ENCODE measurements at places on chromosomes 7 and 10. TPM values are rescaled to one million over a fixed set of nuclear protein-coding genes. Genes with fewer than 3 reads are reported as not detected.

Gene SPDYE1
- total RNA-seq: 0.10 TPM

Gene AGAP6
- total RNA-seq: 26.3 TPM

Gene ABCA13
- total RNA-seq: not detected

Gene ZNF107
- total RNA-seq: 73.7 TPM

Gene RNF148
- total RNA-seq: not detected

Gene TMED4
- total RNA-seq: 84.0 TPM

Gene AHR
- 11.2 TPM for total RNA-seq

Gene PSMC2
- 51.1 TPM for total RNA-seq

Gene CH25H
- total RNA-seq: not detected

Gene AZGP1
- not detected for total RNA-seq

DNA sequence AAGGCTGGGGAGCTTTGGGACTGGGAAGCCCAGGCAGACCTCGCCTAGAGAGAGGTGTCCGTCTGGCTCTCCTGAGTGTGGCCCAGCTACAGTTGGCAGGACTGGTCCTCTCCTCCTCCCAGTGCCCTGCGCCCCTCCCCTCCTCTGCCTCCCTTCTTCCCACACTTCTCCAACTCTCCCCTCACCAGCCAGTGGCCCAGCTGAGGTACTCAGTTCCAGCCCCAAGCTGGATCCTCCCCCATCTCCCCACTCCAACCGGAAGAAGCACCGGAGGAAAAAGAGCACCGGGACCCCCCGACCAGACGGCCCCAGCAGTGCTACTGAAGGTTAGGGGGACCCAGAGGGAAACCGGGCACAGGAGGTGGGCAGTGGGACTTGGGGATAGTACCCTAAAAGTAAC, 27.7 kb downstream of the GBX1 start:
- H3K27me3 ChIP-seq: no peaks in the 10 kb centered on the region
- no peak overlapping the region for H3K27ac ChIP-seq
- no peaks in the 10 kb centered on the region for H3K4me1 ChIP-seq
- no peaks in the 10 kb centered on the region for H3K36me3 ChIP-seq
- H3K4me3 ChIP-seq: no peak overlapping the region

DNA sequence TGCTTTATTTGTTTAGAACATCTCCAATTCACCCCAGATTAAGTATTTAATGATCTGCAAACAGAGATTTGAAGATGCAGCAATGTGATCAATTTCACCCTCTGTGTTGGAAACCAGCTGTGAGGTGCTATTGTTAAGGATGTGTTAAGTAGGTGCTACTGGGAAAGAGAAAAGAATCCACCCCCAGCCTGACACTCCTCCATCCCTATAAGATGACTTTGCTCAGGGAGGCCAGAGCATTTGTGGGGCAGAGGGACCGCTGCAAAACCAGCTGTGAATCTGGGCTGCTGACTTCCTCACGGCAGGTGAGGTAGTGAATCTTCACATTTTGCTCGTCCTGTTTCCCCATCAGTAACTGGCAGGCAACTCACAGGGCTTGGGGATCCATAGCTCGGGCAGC, 297.5 kb downstream of the GFRA1 start:
- no peaks in the 10 kb centered on the region for H3K4me1 ChIP-seq
- H3K4me3 ChIP-seq: no peak overlapping the region
- no peaks in the 10 kb centered on the region for H3K27me3 ChIP-seq
- no peak for DNase-seq

DNA sequence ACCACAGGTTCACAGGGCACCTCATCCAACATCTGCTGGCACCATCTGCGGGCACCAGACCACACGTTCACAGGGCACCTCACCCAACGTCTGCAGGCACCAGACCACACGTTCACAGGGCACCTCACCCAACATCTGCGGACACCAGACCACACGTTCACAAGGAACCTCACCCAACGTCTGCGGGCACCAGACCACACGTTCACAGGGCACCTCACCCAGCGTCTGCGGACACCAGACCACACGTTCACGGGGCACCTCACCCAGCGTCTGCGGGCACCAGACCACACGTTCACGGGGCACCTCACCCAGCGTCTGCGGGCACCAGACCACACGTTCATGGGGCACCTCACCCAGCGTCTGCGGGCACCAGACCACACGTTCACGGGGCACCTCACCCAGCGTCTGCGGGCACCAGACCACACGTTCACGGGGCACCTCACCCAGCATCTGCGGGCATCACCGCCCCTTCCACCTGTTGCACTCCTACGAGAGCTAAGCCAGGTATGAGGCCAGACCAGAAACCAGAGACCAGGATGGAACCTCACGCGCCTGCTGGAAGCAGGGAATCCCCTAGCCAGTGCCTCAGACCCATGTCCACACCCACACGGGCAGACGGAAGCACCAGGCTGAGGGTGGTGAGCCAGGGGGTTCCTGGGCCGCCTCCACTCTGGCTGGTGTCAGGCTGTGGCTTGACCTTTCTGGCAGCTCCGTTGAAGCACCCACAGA, 182.8 kb downstream of the MAD1L1 start:
- no peak overlapping the region for H3K4me3 ChIP-seq
- DNase-seq: no peak
- H3K27me3 ChIP-seq: no peaks in the 10 kb centered on the region
- H3K27ac ChIP-seq: no peak overlapping the region
- peaks cover 11% of the 10 kb centered on the region for H3K4me1 ChIP-seq

GRCh38 chr7:127486654-127487053, 94.1 kb upstream of the ZNF800 start:
- H3K27me3 ChIP-seq: no peaks in the 10 kb centered on the region
- H3K4me1 ChIP-seq: no peaks in the 10 kb centered on the region
- no peak for DNase-seq

- no peaks in the 10 kb centered on the region for H3K4me1 ChIP-seq
- H3K27ac ChIP-seq: no peak overlapping the region
- no peak overlapping the region for H3K4me3 ChIP-seq
- H3K36me3 ChIP-seq: peaks cover 64% of the 10 kb centered on the region
- no peaks in the 10 kb centered on the region for H3K27me3 ChIP-seq
Measured at GRCh38 chr7:76054123-76055120, 6.5 kb downstream of the MDH2 start.

GRCh38 chr10:34994565-34995142, 95.5 kb downstream of the CUL2 start:
- H3K27ac ChIP-seq: no peak overlapping the region
- peak; percentile 12 for DNase-seq
- no peak overlapping the region for H3K4me3 ChIP-seq
- H3K27me3 ChIP-seq: no peaks in the 10 kb centered on the region
- H3K4me1 ChIP-seq: no peaks in the 10 kb centered on the region

DNA sequence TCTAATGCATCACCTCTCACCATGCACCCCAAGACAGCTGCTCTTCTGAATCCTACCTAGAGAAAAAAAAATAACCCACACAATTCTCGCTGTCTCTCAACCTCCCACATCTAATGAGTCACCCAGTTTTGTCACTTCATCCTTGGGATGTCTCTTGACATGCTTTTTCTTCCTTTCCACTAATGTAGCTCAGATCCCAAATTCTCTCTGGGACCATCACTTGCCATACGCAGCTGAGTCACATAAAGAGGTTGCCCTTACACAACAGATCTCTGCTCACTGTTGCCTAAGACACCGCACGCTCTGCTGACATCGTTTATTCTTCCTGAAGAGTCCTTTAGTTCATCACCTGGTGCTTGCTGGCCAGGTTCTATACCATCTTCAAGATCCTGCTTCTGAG, 606.0 kb upstream of the GALNT17 start:
- H3K4me1 ChIP-seq: no peaks in the 10 kb centered on the region
- no peak for DNase-seq
- H3K27ac ChIP-seq: no peak overlapping the region
- H3K4me3 ChIP-seq: no peak overlapping the region
- H3K36me3 ChIP-seq: peaks cover 7% of the 10 kb centered on the region
- H3K27me3 ChIP-seq: no peaks in the 10 kb centered on the region

DNA sequence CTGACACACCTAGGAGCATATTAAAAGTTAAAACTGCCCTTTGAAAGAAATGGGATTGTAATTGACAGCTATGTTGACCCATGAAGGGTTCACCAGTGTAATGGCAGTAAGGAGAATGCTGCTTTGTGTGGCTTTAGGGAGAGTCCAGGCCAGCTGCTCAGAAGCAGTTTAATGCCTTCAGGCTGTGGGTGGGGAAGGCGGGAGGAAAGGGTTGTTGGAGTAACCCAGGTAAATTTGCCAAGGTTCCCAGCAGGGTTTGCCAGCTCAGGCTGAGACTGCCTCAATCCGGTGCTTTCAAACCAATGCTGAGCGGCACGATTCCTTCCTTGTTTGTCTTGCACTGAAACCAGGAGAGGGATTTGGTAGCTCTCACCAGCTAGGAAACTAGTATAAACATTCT, 637.2 kb downstream of the INHBA start:
- H3K36me3 ChIP-seq: no peaks in the 10 kb centered on the region
- no peaks in the 10 kb centered on the region for H3K27me3 ChIP-seq
- H3K27ac ChIP-seq: no peak overlapping the region

DNA sequence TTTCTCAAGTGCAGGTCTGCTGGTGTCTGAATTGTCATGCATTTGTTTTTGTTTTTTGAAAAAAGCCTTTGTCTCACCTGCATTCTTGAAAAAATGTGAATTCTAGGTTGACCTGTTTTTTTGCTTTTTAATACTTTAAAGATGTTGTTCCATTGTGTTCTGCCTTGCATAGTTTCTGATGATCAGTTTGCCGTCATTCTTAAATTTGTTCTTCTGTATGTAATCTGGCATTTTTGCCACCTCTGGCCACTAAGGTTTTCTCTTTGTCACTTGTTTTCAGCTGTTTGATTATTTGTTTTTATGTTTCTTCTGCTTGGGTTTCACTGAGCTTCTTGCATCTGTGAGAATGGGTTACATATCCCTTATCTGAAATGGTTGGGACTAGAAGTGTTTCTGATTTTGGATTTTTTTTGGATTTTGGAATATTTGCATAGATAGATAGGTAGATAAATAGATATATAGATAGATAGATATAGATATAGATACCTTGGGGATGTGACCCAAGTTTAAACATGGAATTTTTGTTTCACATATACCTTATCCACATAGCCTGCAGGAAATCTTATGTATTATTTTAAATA, 16.5 kb downstream of the MGMT start:
- no peak for DNase-seq
- H3K27me3 ChIP-seq: no peaks in the 10 kb centered on the region
- no peaks in the 10 kb centered on the region for H3K36me3 ChIP-seq
- no peaks in the 10 kb centered on the region for H3K4me1 ChIP-seq
- no peak overlapping the region for H3K4me3 ChIP-seq

DNA sequence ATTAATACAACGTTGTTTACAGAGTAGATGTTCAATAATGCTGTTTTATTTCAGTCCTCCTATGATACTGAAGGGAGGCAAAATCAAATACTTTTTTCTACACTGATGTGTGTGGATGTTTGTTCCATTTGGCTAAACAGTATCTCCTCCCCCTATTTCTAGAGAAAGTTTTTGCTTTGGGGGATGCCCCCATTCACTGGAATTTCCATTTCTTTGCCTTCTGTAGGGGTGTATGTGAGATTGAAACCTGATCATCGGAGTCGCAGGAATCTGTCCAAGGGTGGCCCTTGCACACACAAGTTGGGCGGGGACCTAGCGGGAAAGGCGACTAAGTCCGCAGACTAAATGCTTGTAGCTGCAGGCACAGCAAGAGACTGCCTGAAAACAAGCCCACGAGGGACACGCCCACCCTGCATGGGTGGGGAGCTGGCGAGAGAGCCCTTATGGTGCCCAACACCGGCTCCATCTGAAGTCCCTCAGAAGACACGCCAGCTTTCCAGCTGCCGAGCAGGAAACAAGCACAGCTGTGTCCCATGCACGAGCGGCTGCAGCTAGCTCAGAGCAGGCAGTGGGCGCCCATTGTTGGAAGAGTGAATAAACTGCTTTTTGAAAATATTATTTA, 58.0 kb downstream of the ESYT2 start:
- H3K27me3 ChIP-seq: no peaks in the 10 kb centered on the region
- no peak overlapping the region for H3K27ac ChIP-seq
- H3K4me1 ChIP-seq: no peaks in the 10 kb centered on the region
- peaks cover 7% of the 10 kb centered on the region for H3K36me3 ChIP-seq
- no peak for DNase-seq

- DNase-seq: no peak
- no peaks in the 10 kb centered on the region for H3K36me3 ChIP-seq
- H3K4me1 ChIP-seq: no peaks in the 10 kb centered on the region
- no peak overlapping the region for H3K27ac ChIP-seq
- peaks cover 9% of the 10 kb centered on the region for H3K27me3 ChIP-seq
Measured at GRCh38 chr10:113005380-113005779, 55.3 kb downstream of the TCF7L2 start.

DNA sequence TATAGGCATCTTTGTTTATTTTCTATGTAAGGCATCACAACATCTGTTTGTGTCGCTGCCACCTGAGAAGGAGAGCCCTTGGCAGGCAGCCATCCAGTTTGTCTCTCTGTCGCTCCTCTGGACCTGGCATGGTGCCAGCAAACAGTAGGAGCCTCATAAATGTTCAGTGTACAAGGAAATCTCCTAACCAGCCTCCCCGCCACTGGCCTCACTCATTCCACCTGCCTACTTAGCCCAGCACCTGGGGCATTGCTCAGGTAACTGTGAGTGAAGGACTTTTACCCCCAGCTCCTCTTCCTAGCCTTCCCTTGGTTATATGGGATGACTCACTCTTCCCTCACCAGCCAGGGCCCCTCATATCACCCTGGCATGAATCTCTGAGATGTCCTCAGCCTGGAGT, 61.7 kb upstream of the NPTX2 start:
- H3K27ac ChIP-seq: no peak overlapping the region
- H3K4me3 ChIP-seq: no peak overlapping the region
- no peak for DNase-seq

DNA sequence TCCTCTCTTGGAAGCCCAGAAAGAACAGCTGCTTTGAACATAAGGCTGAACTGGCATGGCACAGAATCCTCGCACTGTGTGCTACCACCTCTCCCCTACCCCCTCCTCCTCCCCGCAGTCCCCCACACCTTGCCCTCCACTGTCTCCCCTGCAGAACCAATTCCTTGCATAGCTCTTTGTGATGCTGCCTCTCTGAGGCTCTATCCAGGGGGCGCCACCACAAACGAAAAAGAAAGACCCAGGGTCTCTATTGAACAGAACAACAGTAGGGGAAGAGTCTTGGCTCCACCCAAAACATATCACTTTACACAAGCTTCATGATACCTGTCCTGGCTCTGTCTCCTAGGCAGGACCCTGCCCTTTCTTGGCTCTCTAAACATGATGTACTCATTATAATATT, 26.2 kb upstream of the EBLN1 start:
- no peak overlapping the region for H3K27ac ChIP-seq
- no peak for DNase-seq
- H3K4me3 ChIP-seq: no peak overlapping the region
- no peaks in the 10 kb centered on the region for H3K27me3 ChIP-seq

- no peaks in the 10 kb centered on the region for H3K4me1 ChIP-seq
- no peak for DNase-seq
Measured at GRCh38 chr7:5094641-5095040, 49.0 kb downstream of the RBAK start.

- no peaks in the 10 kb centered on the region for H3K36me3 ChIP-seq
- no peaks in the 10 kb centered on the region for H3K4me1 ChIP-seq
- no peaks in the 10 kb centered on the region for H3K27me3 ChIP-seq
Measured at GRCh38 chr10:31652038-31652437, 276.6 kb downstream of the ARHGAP12 start.

- no peak for DNase-seq
- no peak overlapping the region for H3K27ac ChIP-seq
- no peaks in the 10 kb centered on the region for H3K4me1 ChIP-seq
Measured at GRCh38 chr7:93817526-93817925, 73.0 kb downstream of the TFPI2 start.
